Osteoblast (primary cell): ENCODE measurements at places on chromosomes 5 and 9. TPM values are rescaled to one million over a fixed set of nuclear protein-coding genes. Genes with fewer than 3 reads are reported as not detected.

THBS4 gene
- total RNA-seq = 0.29 and 0.36 TPM in 2 replicates

ANKRD34B gene
- not detected in 2 replicates for total RNA-seq

PTPDC1 gene
- 16.8 and 17.0 TPM in 2 replicates for total RNA-seq

TMEM232 gene
- total RNA-seq = 1.4 and 2.7 TPM in 2 replicates

RNF183 gene
- total RNA-seq = not detected in 2 replicates

SLC2A6 gene
- 25.3 TPM in 2 replicates for total RNA-seq

CYLC2 gene
- not detected in 2 replicates for total RNA-seq

NEUROG1 gene
- not detected in 2 replicates for total RNA-seq

ASPN gene
- 1.1 and 1.2 TPM in 2 replicates for total RNA-seq

DNA sequence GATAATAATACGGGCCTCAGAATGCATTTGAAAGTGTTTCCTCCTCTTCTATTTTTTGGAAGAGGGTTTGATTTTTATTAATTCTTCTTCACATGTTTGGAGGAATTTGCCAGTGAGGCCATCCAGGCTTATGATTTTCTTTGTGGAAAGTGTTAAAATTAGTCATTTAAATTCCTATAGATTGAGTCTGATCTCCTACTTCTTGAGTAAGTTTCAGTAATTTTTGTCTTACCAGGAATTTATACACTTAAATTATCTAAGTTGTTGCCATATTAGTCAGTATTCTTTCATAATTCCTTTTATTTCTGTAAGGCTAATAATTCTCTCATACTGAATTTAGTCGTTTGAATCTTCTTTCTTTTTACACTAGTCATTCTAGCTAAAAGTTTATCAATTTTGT is 25.2 kb upstream of the HAPLN1 start:
- peaks cover 7% of the 10 kb centered on the region for H3K4me1 ChIP-seq
- no peaks in the 10 kb centered on the region for H3K27me3 ChIP-seq
- H3K27ac ChIP-seq = no peak overlapping the region
- H3K36me3 ChIP-seq = no peaks in the 10 kb centered on the region
- DNase-seq = peak; percentile 14

DNA sequence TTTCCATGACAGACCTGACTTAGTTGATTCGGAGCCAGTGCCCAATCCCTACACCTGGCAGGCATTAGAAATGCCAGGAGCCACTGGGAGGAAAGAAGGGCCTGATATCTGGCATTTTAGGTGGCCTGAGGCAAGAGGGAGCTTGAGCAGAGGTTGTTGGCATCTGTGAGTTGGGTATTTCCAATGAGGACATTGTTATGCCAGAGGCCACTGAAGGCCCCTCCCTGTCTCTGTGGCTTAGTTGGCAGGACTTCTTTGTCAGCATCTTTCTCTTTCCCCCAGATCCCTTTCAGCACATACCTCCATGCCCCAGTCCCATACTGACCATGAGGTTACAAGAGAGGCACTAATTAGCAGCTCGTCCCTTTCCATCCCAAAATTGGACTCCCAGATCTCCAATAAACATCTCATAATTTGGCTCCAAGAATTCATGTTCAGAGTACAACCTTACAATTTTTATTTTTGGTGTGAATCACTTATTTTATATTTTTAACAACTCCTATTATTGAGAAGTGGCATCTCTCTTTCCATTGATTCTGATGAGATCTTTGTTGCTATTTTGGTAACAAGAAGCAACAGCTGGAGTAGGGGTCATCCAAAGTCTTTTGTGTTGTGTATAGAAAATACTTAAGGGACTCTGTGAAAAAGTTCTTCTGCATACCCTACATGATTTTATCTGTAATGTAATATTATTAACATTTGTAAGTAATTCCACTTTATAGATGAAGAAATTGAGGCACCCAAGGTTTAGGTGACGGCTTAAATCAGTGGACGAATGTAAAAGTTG is 68.6 kb upstream of the MAP3K1 start:
- no peak overlapping the region for H3K27ac ChIP-seq
- H3K36me3 ChIP-seq = no peaks in the 10 kb centered on the region
- H3K27me3 ChIP-seq = no peaks in the 10 kb centered on the region
- H3K4me3 ChIP-seq = no peak overlapping the region

DNA sequence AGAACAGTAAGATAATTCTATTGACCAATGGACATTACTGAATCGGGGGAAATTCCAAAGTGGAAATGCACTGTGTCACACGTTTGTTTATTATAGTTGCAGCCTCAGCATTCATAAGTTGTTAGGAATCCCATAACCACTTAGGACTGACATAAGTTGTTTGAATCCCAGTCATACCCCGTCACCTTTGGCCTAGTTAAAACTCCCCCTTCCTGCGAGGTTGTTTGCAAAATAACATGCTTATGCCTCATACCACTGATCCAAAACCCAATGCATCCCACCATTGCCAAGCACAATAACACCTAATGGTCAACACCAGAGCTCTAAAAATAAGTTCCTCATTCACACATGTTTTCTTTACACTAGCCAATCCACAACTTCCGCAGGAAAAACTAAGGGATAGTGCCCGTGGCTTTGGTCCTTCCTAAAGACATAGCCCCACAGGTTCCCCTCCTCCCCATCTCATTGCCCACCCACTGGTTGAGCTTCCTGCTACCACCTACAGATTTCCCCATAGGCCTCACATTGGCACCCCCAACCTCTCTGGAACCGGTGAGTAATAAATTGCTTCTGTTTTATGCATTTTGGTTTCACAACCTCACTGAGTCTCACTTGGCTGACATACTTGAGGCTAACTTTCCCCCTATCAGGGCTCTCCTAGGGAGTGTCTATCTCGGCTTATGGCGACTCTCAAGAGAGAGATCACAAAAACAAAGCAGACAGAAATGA is 42.3 kb upstream of the MUSK start:
- H3K27me3 ChIP-seq = no peaks in the 10 kb centered on the region
- peak overlapping the region; percentile 94 for H3K27ac ChIP-seq
- no peaks in the 10 kb centered on the region for H3K36me3 ChIP-seq
- DNase-seq = no peak
- peaks cover 15% of the 10 kb centered on the region for H3K4me1 ChIP-seq

- H3K27me3 ChIP-seq = peaks cover 17% of the 10 kb centered on the region
- no peak for DNase-seq
- H3K36me3 ChIP-seq = no peaks in the 10 kb centered on the region
- no peak overlapping the region for H3K27ac ChIP-seq
- no peaks in the 10 kb centered on the region for H3K4me1 ChIP-seq
Observed at GRCh38 chr9:34477541-34477940, 18.9 kb downstream of the DNAI1 start.

DNA sequence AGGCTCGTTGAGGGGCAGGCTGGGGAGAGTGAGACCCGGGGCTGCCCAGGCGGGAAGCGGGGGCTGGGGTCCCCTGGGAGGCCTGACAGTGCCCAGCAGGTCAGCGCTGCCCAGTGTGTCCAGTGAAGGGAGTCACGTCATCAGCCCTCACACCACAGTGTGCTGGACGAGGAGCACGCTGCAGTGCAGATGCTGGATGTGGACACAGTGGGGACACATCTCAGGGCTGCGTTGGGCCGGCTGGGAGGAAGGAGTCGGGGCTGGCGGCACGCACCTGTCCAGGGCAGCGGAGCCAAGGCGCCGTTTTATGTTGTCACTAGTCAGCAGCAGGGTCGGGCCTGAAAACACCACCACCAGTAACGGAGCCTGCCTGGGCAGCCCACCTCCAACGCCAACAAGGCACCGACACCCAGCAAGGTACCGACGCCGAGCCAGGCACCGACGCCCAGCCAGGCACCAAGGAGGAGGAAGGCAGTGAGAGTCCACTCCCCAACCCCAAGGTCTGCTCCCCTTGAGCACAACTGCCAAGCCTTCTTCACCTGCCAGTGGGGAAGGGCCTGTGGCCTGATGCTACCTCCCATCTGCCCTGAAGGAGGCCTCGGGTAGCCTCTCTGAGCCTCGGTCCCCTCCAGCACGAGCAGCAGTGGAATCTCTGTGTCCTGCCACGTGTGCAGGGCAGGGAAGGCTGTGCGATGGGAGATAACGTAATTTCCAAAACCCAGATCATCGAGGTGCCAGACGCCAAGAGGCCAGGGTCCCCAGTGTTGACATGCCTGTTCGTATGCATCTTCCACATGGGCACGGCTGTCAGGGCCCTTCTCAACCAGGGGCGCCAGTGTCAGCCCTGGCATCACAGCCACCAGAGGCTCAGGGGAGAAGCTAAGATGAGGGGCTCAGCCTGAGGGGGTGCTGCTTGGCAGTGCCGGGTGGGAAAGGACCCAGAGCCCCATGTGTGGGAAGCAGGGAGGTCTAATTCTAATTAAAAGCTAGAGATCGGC is 21.9 kb upstream of the NSMF start:
- no peaks in the 10 kb centered on the region for H3K27me3 ChIP-seq
- H3K4me3 ChIP-seq = no peak overlapping the region
- H3K27ac ChIP-seq = no peak overlapping the region
- peaks cover 8% of the 10 kb centered on the region for H3K4me1 ChIP-seq
- peak; percentile 66 for DNase-seq

DNA sequence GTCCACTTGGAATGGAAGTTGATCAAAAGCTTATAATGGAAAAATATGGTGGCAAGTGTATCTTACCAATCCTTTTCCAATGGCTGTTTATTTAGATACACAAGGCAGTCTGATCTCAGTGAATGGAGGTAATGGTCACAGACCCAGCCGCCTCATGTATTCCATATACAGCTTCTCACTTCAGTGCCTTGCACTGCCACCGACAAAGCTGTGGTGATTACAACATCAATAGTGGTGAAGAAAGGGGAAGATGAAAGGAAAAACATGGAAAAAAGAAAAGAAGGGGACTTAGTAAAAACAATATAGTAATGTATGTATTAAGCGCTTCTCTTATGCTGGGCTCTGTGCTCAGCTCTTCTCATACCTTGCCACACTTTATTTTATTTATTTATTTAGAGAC is 297.3 kb upstream of the RASA1 start:
- peaks cover 4% of the 10 kb centered on the region for H3K4me1 ChIP-seq
- no peaks in the 10 kb centered on the region for H3K27me3 ChIP-seq
- H3K27ac ChIP-seq = no peak overlapping the region
- no peaks in the 10 kb centered on the region for H3K36me3 ChIP-seq
- DNase-seq = no peak

GRCh38 chr5:55226934-55227663 is at the start of gene MCIDAS:
Gene MCIDAS, minus strand, starts transcription at chr5:55227315. Its CDS starts 177 bp downstream, at chr5:55227138.
- DNase-seq = peak; percentile 96
- peaks cover 11% of the 10 kb centered on the region for H3K4me1 ChIP-seq
- H3K27me3 ChIP-seq = peaks cover 79% of the 10 kb centered on the region
- no peak within 1 kb of the TSS for H3K27ac ChIP-seq
- peak within 1 kb of the TSS; percentile 69 for H3K4me3 ChIP-seq
- no peaks in the 10 kb centered on the region for H3K36me3 ChIP-seq

- no peak overlapping the region for H3K27ac ChIP-seq
- no peak overlapping the region for H3K4me3 ChIP-seq
- H3K4me1 ChIP-seq = no peaks in the 10 kb centered on the region
- H3K27me3 ChIP-seq = peaks cover 2% of the 10 kb centered on the region
- no peaks in the 10 kb centered on the region for H3K36me3 ChIP-seq
- DNase-seq = no peak
Observed at GRCh38 chr5:133155326-133155969, 103.6 kb downstream of the HSPA4 start.

- H3K36me3 ChIP-seq = no peaks in the 10 kb centered on the region
- DNase-seq = no peak
- H3K4me1 ChIP-seq = peaks cover 23% of the 10 kb centered on the region
Observed at GRCh38 chr5:107388141-107388861, 282.4 kb downstream of the EFNA5 start.

- peak overlapping the region; percentile 86 for H3K4me3 ChIP-seq
- peak overlapping the region; percentile 97 for H3K27ac ChIP-seq
- peaks cover 33% of the 10 kb centered on the region for H3K4me1 ChIP-seq
- no peaks in the 10 kb centered on the region for H3K36me3 ChIP-seq
- H3K27me3 ChIP-seq = no peaks in the 10 kb centered on the region
Observed at GRCh38 chr5:72955143-72955767, 586 bp upstream of the FCHO2 start.

GRCh38 chr5:28862860-28863196 is 1824.4 kb upstream of the CDH9 start:
- no peak overlapping the region for H3K27ac ChIP-seq
- H3K4me3 ChIP-seq = no peak overlapping the region
- no peak for DNase-seq
- no peaks in the 10 kb centered on the region for H3K4me1 ChIP-seq
- no peaks in the 10 kb centered on the region for H3K27me3 ChIP-seq

GRCh38 chr9:121924700-121925099 is 168.4 kb downstream of the TTLL11 start:
- no peak for DNase-seq
- no peaks in the 10 kb centered on the region for H3K27me3 ChIP-seq
- H3K4me3 ChIP-seq = no peak overlapping the region
- H3K4me1 ChIP-seq = no peaks in the 10 kb centered on the region

- no peak overlapping the region for H3K27ac ChIP-seq
- no peak overlapping the region for H3K4me3 ChIP-seq
- no peaks in the 10 kb centered on the region for H3K4me1 ChIP-seq
- DNase-seq = peak; percentile 14
- no peaks in the 10 kb centered on the region for H3K27me3 ChIP-seq
Observed at GRCh38 chr5:97979740-97980139, 793.7 kb upstream of the RGMB start.

- peaks cover 3% of the 10 kb centered on the region for H3K27me3 ChIP-seq
- H3K4me3 ChIP-seq = peak overlapping the region; percentile 51
- DNase-seq = peak; percentile 45
- peaks cover 35% of the 10 kb centered on the region for H3K4me1 ChIP-seq
Observed at GRCh38 chr9:14366076-14366475, 52.1 kb upstream of the NFIB start.

- no peaks in the 10 kb centered on the region for H3K4me1 ChIP-seq
- H3K27ac ChIP-seq = no peak overlapping the region
- no peaks in the 10 kb centered on the region for H3K27me3 ChIP-seq
- DNase-seq = no peak
Observed at GRCh38 chr5:57102189-57102904, 71.5 kb upstream of the GPBP1 start.

GRCh38 chr5:134018154-134018985 is 13.6 kb upstream of the VDAC1 start:
- no peak overlapping the region for H3K27ac ChIP-seq
- peaks cover 6% of the 10 kb centered on the region for H3K4me1 ChIP-seq
- H3K36me3 ChIP-seq = no peaks in the 10 kb centered on the region
- H3K27me3 ChIP-seq = peaks cover 3% of the 10 kb centered on the region
- DNase-seq = no peak
